ENCODE measurements at places on chromosomes 3 and 15. TPM values are rescaled to one million over a fixed set of nuclear protein-coding genes. Genes with fewer than 3 reads are reported as not detected.

SEMA3F gene
- 39.9 TPM for total RNA-seq

DNA sequence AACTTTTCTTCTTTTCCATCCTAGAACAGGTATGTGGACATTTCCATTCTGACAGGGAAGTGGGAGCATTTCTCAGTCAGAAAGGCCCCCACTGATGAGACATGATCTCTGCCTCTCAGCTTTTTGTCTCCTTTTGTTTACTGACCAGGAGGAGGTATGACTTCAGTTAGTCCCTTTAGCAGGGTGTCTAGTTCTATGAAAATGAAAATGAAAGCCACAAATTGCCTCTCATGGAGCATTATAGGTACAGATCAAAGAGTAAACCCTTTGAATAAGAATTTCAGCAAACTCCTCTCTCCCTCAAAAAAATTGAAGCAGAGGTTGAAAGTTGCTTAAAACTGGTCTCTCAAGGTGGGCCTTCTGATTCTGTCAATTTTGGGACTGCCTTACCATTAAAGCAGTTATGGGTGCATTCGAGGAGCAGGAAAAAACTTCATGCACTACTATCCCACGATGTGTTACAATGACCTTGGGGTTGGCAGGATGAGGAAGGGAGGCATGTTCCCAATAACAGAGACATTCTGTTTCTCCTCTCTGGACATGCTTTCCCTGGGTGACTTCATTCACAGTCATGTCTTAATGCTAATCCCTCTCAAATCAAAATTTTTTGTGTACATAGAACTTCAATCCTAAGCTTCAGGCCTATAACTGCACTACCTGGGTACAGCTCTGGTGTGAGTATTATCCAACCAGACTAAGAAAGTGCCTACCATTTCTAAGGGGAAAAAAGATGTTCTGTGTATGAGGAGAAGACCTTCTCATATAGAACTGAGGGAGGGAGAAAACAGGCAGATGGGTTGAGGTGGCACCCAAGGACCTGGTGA, 50.6 kb upstream of the TBC1D23 start:
- peak overlapping the region; percentile 14 for H3K4me3 ChIP-seq
- no peaks in the 10 kb centered on the region for H3K36me3 ChIP-seq
- DNase-seq: no peak
- no peaks in the 10 kb centered on the region for H3K27me3 ChIP-seq
- H3K27ac ChIP-seq: peak overlapping the region; percentile 72
- H3K4me1 ChIP-seq: peaks cover 13% of the 10 kb centered on the region

- no peaks in the 10 kb centered on the region for H3K36me3 ChIP-seq
- H3K4me3 ChIP-seq: no peak overlapping the region
- no peaks in the 10 kb centered on the region for H3K27me3 ChIP-seq
- DNase-seq: peak; percentile 32
- no peak overlapping the region for H3K27ac ChIP-seq
Measured at GRCh38 chr15:89098281-89098680, 10.0 kb downstream of the ABHD2 start.

GRCh38 chr3:89223188-89223587, 115.8 kb downstream of the EPHA3 start:
- H3K4me1 ChIP-seq: no peaks in the 10 kb centered on the region
- peak; percentile 16 for DNase-seq
- no peaks in the 10 kb centered on the region for H3K36me3 ChIP-seq

- no peaks in the 10 kb centered on the region for H3K27me3 ChIP-seq
- peak; percentile 73 for DNase-seq
- H3K4me1 ChIP-seq: peaks cover 13% of the 10 kb centered on the region
Measured at GRCh38 chr3:11643201-11643603, 513 bp downstream of the VGLL4 start.

DNA sequence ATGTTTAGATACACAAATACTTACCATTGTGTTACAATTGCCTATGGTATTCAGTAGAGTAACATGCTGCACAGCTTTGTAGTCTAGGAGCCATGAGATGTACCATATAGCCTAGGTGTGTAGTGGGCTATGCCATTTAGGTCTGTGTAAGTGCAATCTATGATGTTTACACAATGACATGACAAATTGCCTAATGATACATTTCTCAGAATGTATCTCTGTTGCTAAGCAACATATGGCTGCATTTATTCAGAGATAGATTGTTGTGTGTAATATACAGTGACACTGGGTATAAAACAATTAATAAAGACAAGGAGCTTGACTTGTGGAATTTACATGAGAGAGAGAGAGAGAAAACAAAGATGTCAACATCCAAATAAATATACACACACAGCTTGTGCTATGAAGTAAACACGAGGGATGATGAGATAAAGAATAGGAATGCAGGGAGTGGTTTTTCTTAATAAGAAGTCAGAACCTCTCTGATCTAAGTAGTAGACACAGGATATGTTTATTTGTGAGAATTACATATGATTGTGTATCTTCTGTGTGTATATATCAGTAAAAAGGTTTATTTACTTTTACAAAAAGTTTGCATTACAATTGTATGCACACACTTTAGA, 110.0 kb downstream of the KCNAB1 start:
- H3K4me3 ChIP-seq: no peak overlapping the region
- no peaks in the 10 kb centered on the region for H3K36me3 ChIP-seq
- DNase-seq: no peak

DNA sequence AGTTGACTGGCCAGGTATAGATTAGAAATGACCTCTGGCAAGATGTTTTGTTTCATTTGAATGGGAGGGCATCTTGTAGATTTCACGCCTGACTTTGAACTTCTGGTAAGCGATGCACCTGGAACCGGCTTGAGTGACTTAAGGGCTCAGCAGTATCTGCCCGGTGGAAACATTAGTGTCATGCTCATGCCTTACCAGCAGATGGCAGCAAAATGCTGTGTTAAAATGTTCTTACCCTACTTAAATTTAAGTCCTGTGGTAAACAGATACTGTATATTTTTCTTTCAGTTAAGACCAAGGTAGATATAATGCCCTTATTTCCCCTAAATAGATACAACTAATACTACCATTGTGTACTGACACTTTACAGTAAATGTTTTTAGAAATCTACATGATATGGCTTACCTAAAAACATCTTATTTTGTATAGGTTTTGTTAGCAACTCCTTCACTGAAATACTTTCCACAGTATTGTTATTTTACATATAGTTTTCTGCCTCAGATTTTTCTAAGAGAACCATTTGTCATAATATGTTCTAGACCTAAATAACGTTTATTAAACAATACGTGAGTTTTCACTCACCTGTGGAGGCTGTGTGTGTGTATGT, 25.5 kb downstream of the ASB7 start:
- no peaks in the 10 kb centered on the region for H3K4me1 ChIP-seq
- H3K27ac ChIP-seq: no peak overlapping the region
- peaks cover 3% of the 10 kb centered on the region for H3K36me3 ChIP-seq

- H3K27ac ChIP-seq: no peak overlapping the region
- H3K4me3 ChIP-seq: no peak overlapping the region
- no peak for DNase-seq
- H3K27me3 ChIP-seq: no peaks in the 10 kb centered on the region
Measured at GRCh38 chr15:64478863-64479262, 18.5 kb downstream of the ZNF609 start.

- H3K36me3 ChIP-seq: no peaks in the 10 kb centered on the region
- no peaks in the 10 kb centered on the region for H3K27me3 ChIP-seq
- H3K4me3 ChIP-seq: no peak overlapping the region
- H3K4me1 ChIP-seq: no peaks in the 10 kb centered on the region
Measured at GRCh38 chr3:181056136-181056732, 66.7 kb upstream of the DNAJC19 start.

GRCh38 chr3:176953106-176954060, 243.9 kb downstream of the TBL1XR1 start:
- H3K4me1 ChIP-seq: peaks cover 2% of the 10 kb centered on the region
- no peaks in the 10 kb centered on the region for H3K36me3 ChIP-seq
- no peak overlapping the region for H3K27ac ChIP-seq

GRCh38 chr15:66080717-66081398, 172.7 kb downstream of the MEGF11 start:
- H3K4me1 ChIP-seq: no peaks in the 10 kb centered on the region
- no peak overlapping the region for H3K4me3 ChIP-seq
- H3K27ac ChIP-seq: no peak overlapping the region
- no peaks in the 10 kb centered on the region for H3K27me3 ChIP-seq

DNA sequence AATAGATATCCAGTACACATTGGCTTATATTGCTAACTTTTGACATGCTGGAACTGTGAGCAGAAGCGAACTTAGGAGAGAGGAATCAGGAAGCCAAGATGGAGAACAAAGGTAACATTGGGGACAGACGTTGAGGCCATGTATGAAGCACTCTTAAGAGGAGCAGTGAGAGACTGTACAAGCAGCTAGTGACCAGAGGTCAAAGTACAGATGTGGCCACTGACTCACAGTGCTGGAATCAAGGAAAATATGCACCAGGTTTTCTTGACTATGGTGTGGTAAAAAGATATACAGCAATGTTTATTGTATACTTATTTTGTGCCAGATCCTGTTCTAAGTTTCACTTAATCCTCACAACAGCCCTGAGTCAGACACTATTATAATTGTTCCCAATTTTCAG, 2.0 kb upstream of the IL20RB start:
- no peak overlapping the region for H3K4me3 ChIP-seq
- no peaks in the 10 kb centered on the region for H3K36me3 ChIP-seq

- H3K4me3 ChIP-seq: no peak overlapping the region
- no peak for DNase-seq
- H3K36me3 ChIP-seq: no peaks in the 10 kb centered on the region
- no peaks in the 10 kb centered on the region for H3K4me1 ChIP-seq
- H3K27ac ChIP-seq: no peak overlapping the region
Measured at GRCh38 chr3:178055939-178056338, 480.3 kb upstream of the KCNMB2 start.

DNA sequence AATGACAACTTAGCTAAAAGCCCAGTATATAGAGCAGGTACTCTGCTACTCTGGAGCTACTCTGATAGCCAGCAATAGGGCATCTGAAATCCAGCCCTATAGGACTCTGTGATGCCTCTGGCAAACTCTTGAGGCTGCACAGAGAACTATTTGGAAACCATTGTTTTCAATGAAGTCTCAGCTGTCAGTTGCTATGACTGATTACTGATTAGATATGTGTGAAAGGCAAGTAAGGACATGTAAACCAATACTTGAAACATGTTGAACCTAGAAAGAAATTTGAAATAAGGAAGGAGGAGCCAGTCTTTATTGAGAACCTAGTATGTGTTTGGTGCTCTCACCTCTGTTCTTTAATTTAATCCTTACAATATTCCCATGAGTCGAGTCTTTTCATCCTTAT, 40.2 kb upstream of the CRTC3 start:
- no peak overlapping the region for H3K4me3 ChIP-seq
- H3K4me1 ChIP-seq: no peaks in the 10 kb centered on the region
- H3K27ac ChIP-seq: no peak overlapping the region
- no peaks in the 10 kb centered on the region for H3K27me3 ChIP-seq
- peaks cover 53% of the 10 kb centered on the region for H3K36me3 ChIP-seq

DNA sequence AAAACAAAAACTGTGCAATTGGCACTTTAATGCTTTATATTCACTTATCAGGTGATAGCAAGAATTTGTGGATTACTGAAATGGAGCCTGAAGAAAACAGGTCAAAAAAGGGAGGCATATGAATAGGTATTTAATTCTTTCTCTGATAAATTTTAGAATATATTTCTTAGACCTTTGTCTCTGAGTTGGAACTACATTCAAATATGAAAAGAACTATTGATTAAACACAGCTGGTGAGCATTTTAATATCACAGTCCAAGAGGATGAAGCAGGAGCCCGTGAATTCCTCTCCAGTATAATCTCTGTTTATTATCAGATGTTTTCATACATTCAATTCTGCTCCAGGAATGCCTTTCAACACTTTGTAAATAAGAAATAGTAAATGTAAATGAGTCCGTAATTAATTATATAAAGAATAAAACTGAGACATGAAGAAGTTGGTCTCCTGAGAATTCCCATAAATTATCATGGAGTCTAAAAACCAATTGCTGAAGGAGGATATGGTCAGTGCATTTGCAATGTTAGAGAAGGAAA, 86.3 kb upstream of the ARHGEF26 start:
- no peak for DNase-seq
- no peak overlapping the region for H3K27ac ChIP-seq
- H3K36me3 ChIP-seq: no peaks in the 10 kb centered on the region

DNA sequence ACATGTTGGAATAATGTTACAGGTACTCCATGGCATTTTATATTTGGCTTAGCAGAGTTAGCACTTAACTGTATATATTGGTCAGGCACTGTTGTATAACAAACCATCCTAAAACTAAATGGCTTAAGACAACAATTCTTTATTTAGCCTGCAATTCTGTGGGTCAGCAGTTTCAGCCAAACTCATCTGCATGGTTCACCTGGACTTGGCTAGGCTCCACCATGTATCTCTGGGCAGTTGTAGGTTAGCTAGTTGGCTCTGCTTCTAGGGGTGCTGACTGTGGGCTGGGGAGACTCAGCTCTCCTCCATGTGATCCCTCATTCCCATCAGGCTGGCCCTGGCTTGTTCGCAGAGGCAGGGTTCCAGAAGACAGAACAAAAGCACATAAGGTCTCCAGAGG, 34.4 kb downstream of the RARB start:
- H3K4me1 ChIP-seq: peaks cover 8% of the 10 kb centered on the region
- no peak overlapping the region for H3K4me3 ChIP-seq
- H3K27ac ChIP-seq: no peak overlapping the region

- H3K4me1 ChIP-seq: no peaks in the 10 kb centered on the region
- H3K27ac ChIP-seq: no peak overlapping the region
- H3K4me3 ChIP-seq: no peak overlapping the region
- H3K36me3 ChIP-seq: no peaks in the 10 kb centered on the region
- peak; percentile 30 for DNase-seq
- H3K27me3 ChIP-seq: no peaks in the 10 kb centered on the region
Measured at GRCh38 chr15:48865370-48866079, 12.4 kb upstream of the EID1 start.

- no peak overlapping the region for H3K4me3 ChIP-seq
- no peak for DNase-seq
- no peak overlapping the region for H3K27ac ChIP-seq
- H3K27me3 ChIP-seq: no peaks in the 10 kb centered on the region
- H3K36me3 ChIP-seq: no peaks in the 10 kb centered on the region
Measured at GRCh38 chr3:194869482-194870169, 183.9 kb downstream of the FAM43A start.

ACTRT3 gene
- total RNA-seq: 2.9 TPM

TTLL13 gene
- total RNA-seq: 0.54 TPM

DNA sequence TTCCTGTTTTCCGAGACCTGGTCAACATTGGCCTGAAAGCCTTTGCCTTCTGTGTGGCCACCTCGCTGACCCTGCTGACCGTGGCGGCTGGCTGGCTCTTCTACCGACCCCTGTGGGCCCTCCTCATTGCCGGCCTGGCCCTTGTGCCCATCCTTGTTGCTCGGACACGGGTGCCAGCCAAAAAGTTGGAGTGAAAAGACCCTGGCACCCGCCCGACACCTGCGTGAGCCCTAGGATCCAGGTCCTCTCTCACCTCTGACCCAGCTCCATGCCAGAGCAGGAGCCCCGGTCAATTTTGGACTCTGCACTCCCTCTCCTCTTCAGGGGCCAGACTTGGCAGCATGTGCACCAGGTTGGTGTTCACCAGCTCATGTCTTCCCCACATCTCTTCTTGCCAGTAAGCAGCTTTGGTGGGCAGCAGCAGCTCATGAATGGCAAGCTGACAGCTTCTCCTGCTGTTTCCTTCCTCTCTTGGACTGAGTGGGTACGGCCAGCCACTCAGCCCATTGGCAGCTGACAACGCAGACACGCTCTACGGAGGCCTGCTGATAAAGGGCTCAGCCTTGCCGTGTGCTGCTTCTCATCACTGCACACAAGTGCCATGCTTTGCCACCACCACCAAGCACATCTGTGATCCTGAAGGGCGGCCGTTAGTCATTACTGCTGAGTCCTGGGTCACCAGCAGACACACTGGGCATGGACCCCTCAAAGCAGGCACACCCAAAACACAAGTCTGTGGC, 16.9 kb downstream of the TMEM43 start:
- H3K27me3 ChIP-seq: no peaks in the 10 kb centered on the region
- peak; percentile 68 for DNase-seq
- no peak overlapping the region for H3K4me3 ChIP-seq
- H3K27ac ChIP-seq: no peak overlapping the region

MBNL1 gene
- 167 TPM for total RNA-seq

CPN2 gene
- total RNA-seq: 0.72 TPM

FETUB gene
- total RNA-seq: not detected
